ENCODE measurements at places on chromosomes 4 and X. TPM values are rescaled to one million over a fixed set of nuclear protein-coding genes. Genes with fewer than 3 reads are reported as not detected.

- peak; percentile 92 for DNase-seq
- peak overlapping the region; percentile 94 for H3K27ac ChIP-seq
- no peaks in the 10 kb centered on the region for H3K27me3 ChIP-seq
- H3K4me3 ChIP-seq = peak overlapping the region; percentile 54
- H3K36me3 ChIP-seq = no peaks in the 10 kb centered on the region
These were observed 61.9 kb upstream of the NFKB1 start for GRCh38 chr4:102439236-102439614.

DNA sequence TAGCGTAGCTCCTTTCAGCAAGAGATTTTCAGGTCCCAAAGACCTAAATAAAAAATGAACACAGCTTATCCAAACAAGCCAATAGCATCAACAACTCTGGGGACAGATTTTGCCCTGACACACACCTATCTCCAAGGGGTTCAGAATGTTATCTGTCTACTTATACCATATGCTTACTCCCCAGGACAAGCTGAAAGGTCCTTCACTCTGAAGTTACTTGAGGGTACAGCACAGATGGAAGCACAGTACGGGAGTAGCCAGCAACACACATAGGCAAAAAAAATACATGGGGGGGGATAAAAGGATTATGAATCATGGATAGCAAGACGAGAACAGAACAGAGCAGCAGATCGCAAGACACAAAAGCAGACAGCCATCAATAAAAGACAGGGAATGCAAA, 90.7 kb upstream of the MCF2 start:
- H3K27me3 ChIP-seq = no peaks in the 10 kb centered on the region
- no peak overlapping the region for H3K4me3 ChIP-seq
- no peak overlapping the region for H3K27ac ChIP-seq
- no peak for DNase-seq
- H3K36me3 ChIP-seq = no peaks in the 10 kb centered on the region

DNA sequence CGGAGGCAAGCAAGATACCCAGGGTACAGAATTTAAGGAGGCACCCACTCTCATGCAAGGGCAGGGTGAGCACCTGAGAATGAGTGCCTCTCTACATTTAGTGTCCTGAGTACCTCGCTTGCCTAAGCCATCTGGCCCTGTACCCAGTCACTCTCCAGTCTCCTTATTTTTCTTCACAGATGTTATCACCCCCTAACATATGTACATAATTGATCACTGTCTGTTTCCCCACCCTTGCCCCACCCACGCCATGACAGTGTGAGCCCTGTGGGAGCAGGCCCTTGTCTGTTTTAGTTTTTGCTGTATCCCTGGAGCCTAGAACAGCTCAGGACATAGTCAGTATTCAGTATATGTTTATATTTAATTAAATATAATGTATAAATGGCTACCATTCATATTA, 113.6 kb downstream of the SPRY1 start:
- H3K36me3 ChIP-seq = no peaks in the 10 kb centered on the region
- no peak overlapping the region for H3K4me3 ChIP-seq
- H3K27me3 ChIP-seq = no peaks in the 10 kb centered on the region
- DNase-seq = no peak

DNA sequence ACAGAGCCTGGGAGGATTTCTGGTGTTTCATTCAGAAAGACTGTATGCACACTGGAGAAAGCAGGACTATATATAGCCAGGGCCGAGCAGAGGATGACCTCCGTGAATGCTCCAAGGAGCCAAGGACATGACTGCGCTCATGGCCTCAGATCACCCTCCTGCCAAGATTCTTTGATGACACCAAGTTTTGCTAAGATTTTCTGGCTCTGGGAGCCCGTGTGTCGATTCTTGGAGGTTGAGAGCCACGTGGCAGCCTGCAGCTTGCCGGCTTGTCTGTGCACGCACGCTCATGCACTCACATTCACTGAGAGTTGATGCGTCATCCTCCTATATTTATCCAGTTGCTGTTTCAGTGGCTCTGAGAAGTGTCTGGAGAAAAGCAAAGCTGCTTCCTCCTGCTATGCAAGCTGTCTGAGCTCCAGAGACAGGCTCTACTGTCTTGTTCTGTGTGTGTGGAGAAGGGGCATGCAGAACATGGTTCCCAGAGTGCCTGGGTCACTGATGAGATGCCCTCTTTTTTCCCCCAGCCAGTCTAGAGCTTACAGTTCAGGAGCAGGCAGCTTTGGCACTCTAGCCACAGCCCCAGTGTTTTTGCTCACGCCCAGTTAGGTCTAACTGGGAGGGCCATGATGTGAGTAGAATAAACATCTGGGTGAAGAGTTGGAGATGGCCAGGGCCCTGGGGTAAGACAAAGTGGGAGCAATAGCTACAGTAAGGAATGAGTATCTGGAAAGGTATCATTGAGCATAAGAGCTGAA, 64.9 kb upstream of the SCOC start:
- peak; percentile 100 for DNase-seq
- no peaks in the 10 kb centered on the region for H3K27me3 ChIP-seq
- peak overlapping the region; percentile 39 for H3K4me3 ChIP-seq

GRCh38 chr4:119683518-119683917, 54.9 kb upstream of the PDE5A start:
- DNase-seq = peak; percentile 72
- H3K27me3 ChIP-seq = no peaks in the 10 kb centered on the region
- H3K4me1 ChIP-seq = peaks cover 17% of the 10 kb centered on the region

- H3K4me3 ChIP-seq = no peak overlapping the region
- no peaks in the 10 kb centered on the region for H3K36me3 ChIP-seq
- H3K27ac ChIP-seq = no peak overlapping the region
- H3K4me1 ChIP-seq = no peaks in the 10 kb centered on the region
These were observed 269.1 kb upstream of the ZFP42 start for GRCh38 chr4:187726485-187726884.

Gene SPARCL1
- not detected for total RNA-seq
